Activated T-cell treated with anti-CD3 and anti-CD28 coated beads, Interleukin-2, amount 50 U/mL, for 4 hours (primary cell): ENCODE measurements at places on chromosomes 3 and 15. TPM values are rescaled to one million over a fixed set of nuclear protein-coding genes. Genes with fewer than 3 reads are reported as not detected.

KCNMB2 gene
- total RNA-seq = not detected

CORO2B gene
- total RNA-seq = 0.08 TPM

PCSK6 gene
- 0.65 TPM for total RNA-seq

FBXO40 gene
- total RNA-seq = not detected

IMPG2 gene
- total RNA-seq = 0.05 TPM

FSD2 gene
- not detected for total RNA-seq

ARGFX gene
- not detected for total RNA-seq

SKOR1 gene
- 0.15 TPM for total RNA-seq

GP9 gene
- total RNA-seq = not detected

DNA sequence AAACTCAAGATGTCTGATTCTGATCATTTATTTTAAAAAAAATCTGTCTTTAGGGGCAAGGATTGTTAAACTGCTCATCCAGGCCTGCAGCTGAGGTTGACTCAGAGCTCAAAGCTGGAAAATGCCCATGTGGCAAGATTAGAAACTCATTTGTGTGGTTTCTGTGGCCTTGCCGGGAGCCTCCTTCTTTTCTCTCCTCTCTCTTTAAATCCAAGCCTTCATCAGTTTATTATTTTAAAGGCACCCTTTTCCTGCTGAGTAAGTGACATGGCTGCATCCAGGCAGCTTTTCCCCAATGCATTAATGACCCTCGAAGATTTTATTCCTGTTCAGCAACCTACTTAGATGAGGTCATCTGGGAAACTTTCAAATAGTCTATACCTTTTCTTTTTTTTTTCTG lies 221.3 kb upstream of the CDIN1 start:
- no peak for DNase-seq

- DNase-seq = no peak
Observed at GRCh38 chr15:43220991-43221403, at the start of gene EPB42. TSS of gene EPB42 (minus strand) at chr15:43221018. CDS start at chr15:43220825, 193 bp downstream.

DNA sequence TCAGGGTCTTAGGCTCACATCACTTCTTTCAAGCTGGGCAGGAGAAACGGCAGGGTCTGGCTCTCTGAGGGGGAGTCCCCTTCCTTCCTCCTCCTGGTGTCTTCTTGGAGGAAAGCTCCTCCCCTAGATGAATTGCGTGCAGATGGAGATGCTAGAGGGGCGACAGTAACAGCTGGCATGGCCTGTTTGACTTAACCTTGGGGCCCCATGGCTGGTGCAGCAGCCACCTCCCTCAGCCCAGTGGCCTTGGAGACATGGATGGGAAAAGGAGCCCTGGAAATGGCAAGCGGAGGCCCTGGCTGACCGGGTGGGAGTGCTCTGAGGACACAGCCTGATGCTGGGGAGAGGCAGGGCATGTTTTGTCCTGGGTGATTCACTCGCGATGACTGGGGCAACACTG lies 20.2 kb downstream of the PAK6 start:
- DNase-seq = no peak

DNA sequence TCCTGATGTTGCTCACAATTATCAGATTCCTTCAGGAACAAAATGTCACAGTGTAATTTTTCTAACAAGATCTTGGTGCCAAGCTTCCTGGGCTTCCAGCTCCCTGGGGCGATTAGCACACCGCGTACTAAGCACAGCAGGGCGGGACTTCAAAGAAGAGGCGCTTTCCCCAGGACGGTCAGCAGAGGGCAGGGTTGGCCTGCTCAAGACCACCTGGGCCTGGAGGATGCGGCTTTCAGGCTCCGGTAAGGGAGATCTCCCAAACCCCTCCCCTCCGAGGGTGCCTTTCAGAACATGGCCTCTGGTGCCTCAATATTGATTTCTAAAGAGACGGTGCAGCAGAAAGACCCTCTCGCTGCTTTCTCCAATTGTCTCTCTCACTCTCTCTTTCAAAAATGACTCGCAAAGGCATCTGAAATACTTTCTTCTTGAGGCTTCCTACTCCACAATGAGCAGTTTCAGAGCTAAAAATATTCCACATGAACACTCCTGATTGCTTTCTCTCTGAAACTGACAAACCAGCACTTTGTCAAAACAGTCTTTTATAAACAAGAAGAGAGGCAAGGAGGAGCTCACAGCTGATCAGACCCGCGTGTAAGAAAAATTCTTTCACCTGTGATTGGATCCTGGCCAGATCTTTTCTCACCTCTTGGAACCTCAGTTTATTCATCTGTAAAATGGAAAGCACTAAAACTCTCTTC lies 154.0 kb downstream of the ADAMTS9 start:
- DNase-seq = no peak

- no peak for DNase-seq
Observed at GRCh38 chr3:71910108-71910507, 125.2 kb upstream of the PROK2 start.

GRCh38 chr3:29537889-29538609 lies 257.2 kb downstream of the RBMS3 start:
- no peak for DNase-seq

DNA sequence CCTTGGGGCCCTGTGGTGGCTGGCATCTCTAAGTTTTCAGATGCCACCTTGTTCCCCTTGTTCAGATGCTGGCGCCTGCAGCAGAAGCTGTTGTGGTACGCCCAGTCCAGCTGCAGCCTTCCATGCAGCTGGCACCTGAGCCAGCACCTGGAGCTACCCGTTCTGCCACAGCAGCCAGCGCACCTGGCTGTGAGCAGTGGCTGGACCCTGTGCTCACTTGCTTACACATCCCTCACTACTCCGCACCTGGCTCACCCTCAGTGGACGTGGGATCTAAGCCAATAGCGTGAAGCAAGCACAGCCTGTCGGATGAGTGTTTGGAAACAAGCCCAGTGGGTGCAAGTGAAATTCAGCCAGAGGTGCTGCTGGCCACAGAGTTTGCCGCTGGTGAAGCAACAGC lies 607.5 kb upstream of the BCHE start:
- DNase-seq = no peak

GRCh38 chr3:112557976-112558375 lies 3.8 kb downstream of the ATG3 start:
- no peak for DNase-seq

DNA sequence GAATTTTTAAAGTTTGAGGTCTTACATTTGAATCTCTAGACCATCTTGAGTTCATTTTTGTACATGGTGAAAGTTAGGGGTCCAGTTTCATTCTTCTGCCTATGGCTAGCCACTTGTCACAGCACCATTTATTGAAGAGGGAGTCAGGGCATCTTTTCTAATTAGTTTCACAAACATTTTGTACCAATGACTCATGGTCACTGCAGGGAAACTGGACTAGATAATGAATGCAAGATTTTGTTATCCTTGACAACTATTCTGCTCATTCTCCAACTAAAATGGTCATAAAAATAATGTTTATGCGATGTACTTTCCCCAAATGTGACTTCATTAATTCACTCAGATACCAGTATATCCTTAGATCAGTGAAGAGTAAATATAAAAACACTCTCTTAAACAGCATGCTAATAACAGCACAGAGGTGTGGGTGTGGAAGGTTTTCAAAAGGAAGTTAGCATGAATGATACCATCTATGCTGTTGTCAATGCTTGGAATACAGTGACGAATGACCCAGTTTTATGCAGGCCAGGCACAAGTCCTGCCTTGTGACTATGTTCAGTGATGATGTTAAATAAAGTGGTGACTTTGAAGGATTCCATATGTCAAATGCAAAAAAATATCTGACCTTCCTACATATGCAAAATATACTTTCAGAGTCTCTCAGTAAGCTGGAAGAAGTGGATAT lies 314.9 kb upstream of the TMCO5A start:
- no peak for DNase-seq

DNA sequence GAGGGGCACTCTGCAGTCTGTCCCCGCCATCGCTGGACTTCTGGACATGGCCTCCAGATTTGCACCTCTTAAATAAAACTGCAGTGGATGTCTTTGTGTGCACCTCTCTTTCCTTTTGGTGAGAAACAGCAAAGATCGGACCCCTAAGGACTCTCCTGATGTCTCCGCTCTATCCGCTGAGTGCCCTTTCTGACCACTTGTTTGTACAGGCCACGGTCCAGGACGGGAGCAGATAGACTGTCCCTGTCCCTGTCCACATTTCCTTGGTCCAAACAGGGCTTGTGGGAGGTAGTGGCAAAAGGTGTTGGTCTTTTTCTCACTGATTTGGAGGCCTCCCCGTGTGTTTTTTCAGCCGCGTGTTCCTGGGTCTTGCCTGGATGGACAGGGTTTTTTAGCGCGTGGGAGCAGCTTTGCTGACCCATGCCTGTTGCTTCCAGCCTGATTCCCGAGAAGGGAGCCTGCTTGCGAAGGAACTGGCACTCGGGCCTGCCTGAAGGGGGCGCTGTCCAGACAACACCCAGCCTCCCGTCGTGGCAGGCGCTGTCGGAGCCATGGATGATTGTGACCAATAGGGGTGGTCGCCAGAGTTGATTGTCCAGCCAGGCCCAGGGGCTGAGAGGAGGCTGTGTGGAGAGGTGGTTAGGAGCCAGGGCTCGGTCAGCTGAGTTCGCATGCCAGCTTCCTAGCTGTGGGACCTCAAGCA lies 13.2 kb upstream of the STAB1 start:
- no peak for DNase-seq

DNA sequence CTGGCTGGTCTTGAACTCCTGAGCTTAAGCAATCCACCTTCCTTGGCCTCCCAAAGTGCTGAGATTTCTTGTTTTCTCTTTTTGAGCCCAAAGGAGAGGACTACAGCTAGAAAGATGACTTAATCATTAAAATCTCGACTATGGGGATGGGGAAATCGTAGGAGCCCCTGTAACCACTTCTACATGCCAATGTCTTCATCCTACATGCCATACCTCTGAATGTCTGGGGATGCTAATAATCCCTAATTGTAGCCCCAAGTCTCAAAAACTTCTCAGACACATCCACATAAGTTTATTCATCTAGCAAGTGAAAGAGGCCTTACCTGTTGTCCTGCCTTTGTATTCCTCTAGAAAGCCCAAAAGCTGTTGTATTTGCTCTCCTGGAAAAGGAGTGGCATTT lies 3.7 kb upstream of the RHOV start:
- no peak for DNase-seq

- no peak for DNase-seq
Observed at GRCh38 chr3:117282566-117282965, 573.0 kb downstream of the TUSC7 start.

DNA sequence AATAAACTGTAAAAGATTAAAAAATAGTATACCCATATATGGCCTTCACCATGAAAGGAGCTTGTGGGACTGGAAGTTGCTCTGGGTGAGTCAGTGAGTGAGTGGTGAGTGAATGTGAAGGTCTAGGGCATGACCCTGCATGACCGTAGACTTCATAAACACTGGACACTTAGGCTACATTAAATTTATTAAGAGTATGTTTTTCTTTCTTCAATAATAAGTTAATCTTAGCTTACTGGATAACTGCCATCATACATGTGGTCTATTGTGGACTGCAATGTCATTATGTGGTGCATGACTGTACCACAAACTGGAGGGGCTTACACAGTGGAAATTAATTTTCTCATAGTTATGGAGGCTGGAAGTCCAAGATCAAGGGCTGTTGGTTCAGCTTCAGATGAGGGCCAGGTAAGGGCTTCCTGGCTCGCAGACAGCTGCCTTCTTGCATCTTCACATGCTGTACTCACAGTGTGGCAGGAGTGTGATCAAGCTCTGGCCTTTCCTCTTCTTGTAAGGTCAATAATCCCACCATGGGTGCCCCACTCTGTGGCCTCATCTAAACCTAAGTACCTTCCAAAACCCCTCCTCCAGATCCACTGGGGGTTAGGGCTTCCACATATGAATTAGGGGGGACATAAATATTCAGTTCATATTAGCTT lies 40.8 kb upstream of the PRR23E start:
- no peak for DNase-seq

GRCh38 chr3:9193211-9193610 lies 56.2 kb downstream of the SRGAP3 start:
- DNase-seq = no peak

- DNase-seq = no peak
Observed at GRCh38 chr3:105868431-105868741, 426 bp downstream of the CBLB start.
